ENCODE measurements at places on chromosomes 7 and 10. TPM values are rescaled to one million over a fixed set of nuclear protein-coding genes. Genes with fewer than 3 reads are reported as not detected.
A peak's percentile ranks its signal among the peaks of the same experiment; 100 is the strongest.

DNA sequence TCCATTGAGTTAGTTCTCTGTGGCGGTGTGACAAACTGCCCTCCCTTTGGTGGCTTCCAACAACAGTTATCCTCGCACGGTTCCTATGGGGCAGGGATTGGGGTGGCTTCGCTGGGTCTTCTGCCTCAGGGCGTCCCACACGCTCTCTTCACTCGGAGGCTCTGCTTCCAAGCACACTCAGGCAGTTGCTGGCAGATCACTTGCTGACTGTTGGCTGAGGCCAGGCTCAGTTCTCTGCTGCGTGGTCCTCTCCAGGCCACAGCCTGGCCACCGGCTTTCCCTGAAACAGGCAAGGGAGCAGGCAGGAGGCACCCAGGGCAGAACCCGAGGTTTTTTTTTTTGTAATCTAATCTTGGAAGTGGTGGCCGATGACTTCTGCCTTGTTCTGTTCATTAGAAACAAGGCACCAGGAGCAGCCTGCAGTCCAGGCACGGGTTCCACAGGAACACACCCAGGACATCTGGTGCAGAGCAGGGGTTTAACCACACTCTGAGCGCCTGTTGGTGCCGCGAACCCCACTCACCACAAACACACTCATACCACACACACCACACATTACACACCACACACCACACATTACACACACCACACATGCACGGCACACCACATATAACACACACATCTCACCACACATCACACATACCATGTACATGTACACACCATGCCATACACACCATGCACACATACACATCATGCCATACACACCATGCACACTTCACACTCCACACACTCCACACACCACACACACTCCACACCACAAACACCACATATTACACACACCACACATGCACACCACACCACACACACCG, 112.2 kb downstream of the PTPN20 start:
- no peaks in the 10 kb centered on the region for H3K36me3 ChIP-seq
- H3K4me1 ChIP-seq, result no peaks in the 10 kb centered on the region
- H3K27me3 ChIP-seq, result no peaks in the 10 kb centered on the region
- H3K4me3 ChIP-seq, result no peak overlapping the region

ZNF365 gene
- 0.93 TPM for total RNA-seq

GRCh38 chr10:35890676-35891495, 248.8 kb upstream of the FZD8 start:
- H3K27me3 ChIP-seq, result no peaks in the 10 kb centered on the region
- no peaks in the 10 kb centered on the region for H3K36me3 ChIP-seq
- DNase-seq, result no peak
- H3K27ac ChIP-seq, result peak overlapping the region; percentile 71
- peaks cover 42% of the 10 kb centered on the region for H3K4me1 ChIP-seq

DNA sequence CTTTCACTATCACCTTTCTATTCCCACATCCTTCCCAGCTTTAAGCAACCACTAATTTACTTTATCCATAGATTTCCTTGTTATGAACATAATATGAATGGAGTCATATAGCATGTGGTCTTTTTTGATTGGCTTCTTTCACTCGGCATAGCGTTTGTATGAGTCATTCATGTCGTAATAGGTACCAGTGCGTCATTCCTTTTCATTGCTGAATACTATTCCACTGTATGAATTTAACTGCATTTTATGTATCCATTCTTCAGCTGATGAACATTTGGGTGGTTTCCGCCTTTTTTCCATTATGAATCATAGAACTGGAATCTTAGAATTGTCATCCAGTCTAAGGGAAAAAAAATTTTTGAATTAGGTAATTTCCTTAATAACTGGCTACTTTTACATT, 411.3 kb upstream of the AUTS2 start:
- no peaks in the 10 kb centered on the region for H3K36me3 ChIP-seq
- H3K27ac ChIP-seq, result no peak overlapping the region
- H3K4me3 ChIP-seq, result no peak overlapping the region
- no peak for DNase-seq
- H3K4me1 ChIP-seq, result no peaks in the 10 kb centered on the region

- peak overlapping the region; percentile 3 for H3K27ac ChIP-seq
- peaks cover 6% of the 10 kb centered on the region for H3K4me1 ChIP-seq
- H3K4me3 ChIP-seq, result no peak overlapping the region
- no peaks in the 10 kb centered on the region for H3K36me3 ChIP-seq
- H3K27me3 ChIP-seq, result no peaks in the 10 kb centered on the region
- no peak for DNase-seq
These were observed 13.5 kb upstream of the MSRB2 start for GRCh38 chr10:23081891-23082290.

DNA sequence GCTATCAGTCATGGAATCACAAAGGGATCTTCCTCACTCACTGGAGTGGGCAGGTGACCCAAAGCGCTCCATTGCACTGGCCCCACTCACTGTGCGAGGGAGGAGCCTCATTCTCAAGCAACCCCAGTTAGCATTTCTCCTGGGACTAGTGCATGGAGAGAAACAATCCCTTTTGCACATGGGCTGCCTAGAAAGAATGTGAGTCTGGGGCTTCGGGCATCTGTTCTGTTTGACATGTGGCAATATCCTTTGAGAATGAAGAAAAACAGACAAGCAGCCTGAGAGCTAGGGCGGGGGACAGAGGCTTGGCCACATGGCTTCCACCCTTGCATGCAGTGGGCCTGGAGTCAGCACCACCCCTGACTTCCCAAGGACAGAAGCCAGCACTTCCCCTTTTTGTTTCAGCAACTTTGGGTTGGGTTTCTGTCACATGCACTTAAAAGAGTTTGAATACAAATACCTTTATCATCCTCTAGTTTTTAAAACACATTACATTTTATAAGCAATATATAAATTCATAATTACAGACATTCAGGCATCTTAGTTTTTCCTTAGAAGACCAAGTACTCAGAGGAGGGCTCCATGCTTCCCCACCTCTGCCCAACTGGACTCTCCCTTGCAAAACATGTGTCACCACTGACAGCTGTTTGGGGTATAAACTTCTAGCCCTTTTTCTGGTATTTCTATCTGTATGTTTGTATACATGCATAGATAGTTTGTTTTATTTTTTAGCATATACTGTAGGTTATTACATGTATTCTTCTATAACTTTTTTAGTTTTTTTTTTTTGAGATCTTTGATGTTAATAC, 73.8 kb downstream of the RBM20 start:
- no peaks in the 10 kb centered on the region for H3K4me1 ChIP-seq
- DNase-seq, result no peak
- H3K27me3 ChIP-seq, result no peaks in the 10 kb centered on the region
- H3K27ac ChIP-seq, result no peak overlapping the region
- H3K4me3 ChIP-seq, result no peak overlapping the region

MMD2 gene
- total RNA-seq, result not detected

DNA sequence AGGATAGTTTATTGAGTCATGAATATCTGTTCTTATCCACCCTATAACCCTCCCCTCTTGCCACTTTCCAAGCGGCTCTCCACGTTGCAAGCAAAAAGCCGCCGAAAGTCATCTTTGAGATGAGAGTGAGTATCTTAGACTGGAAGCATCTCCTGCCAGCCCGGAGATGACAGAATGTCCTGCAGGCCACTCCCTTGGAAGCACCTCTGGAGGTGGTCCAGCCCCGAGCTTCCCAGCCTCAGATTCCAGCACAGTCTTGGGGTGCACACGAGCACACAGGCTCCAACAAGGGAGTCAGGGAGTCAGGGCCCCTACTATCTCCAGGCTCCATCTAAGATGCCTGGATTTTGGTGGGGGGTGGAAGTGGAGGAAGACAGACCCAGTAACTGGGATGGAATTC, 5.5 kb upstream of the ELN start:
- no peak overlapping the region for H3K27ac ChIP-seq
- DNase-seq, result no peak
- H3K4me3 ChIP-seq, result no peak overlapping the region
- peaks cover 5% of the 10 kb centered on the region for H3K27me3 ChIP-seq
- H3K4me1 ChIP-seq, result peaks cover 28% of the 10 kb centered on the region

DNA sequence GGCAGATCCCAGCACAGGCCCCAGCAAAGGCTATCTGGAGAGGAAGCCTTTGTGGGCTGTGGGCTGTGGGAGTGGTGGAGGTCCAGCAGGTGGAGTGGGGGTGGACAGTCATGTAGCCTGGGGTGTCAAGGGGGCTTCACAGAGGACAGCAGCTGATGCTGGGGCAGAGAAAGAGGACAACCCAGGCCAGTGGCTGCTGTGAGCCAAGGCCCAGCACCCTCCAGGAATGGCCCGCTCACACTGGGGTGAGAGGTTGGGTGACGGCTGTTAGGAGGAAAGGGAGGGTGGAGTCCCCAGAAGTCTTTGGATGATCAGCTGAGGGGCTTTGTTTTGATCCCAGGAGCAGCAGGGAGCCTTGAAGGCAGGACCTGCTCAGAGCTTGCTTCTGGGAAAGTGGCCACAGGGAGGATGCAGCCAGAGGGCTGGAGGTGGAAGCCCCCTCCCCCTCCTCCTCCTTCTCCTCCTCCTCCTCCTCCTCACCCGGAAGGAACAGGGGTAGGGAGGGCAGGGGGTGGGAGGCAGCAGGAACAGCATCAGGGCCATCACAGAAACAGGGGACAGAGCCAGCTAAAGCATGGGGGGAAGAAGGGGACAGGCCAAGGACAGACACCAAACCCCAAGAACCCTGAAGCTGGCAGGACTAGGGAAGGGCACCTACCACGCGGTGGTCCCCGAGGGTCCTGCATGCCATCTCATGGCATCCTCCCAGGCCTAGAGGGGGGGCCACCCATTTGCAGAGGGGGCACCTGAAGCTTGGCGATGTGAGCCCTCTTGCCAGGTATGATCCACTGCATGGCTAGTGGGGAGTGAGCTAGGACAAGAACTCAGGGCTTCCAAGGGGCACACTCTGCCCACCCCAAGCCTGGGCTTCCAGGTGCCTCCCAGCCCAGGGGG, 144.9 kb downstream of the GRID1 start:
- H3K4me1 ChIP-seq, result no peaks in the 10 kb centered on the region
- no peak overlapping the region for H3K4me3 ChIP-seq
- H3K27ac ChIP-seq, result no peak overlapping the region
- no peak for DNase-seq
- H3K27me3 ChIP-seq, result no peaks in the 10 kb centered on the region

PTF1A gene
- total RNA-seq, result not detected

- no peak for DNase-seq
- no peaks in the 10 kb centered on the region for H3K36me3 ChIP-seq
- no peaks in the 10 kb centered on the region for H3K4me1 ChIP-seq
These were observed 24.7 kb upstream of the ZCCHC24 start for GRCh38 chr10:79470096-79470495.

GDF10 gene
- total RNA-seq, result 2.3 TPM

- no peak overlapping the region for H3K4me3 ChIP-seq
- DNase-seq, result no peak
- no peaks in the 10 kb centered on the region for H3K27me3 ChIP-seq
These were observed 1.1 kb downstream of the EPHB6 start for GRCh38 chr7:142855756-142856564.

ZKSCAN1 gene
- 41.1 TPM for total RNA-seq

GRCh38 chr7:78642751-78643150, 810.7 kb downstream of the MAGI2 start:
- no peak overlapping the region for H3K4me3 ChIP-seq
- no peak overlapping the region for H3K27ac ChIP-seq
- no peaks in the 10 kb centered on the region for H3K4me1 ChIP-seq
- no peaks in the 10 kb centered on the region for H3K27me3 ChIP-seq

All from hepatocyte (in vitro differentiated cells).